Activated naive CD8-positive, alpha-beta T cell treated with anti-CD3 and anti-CD28 coated beads, Interleukin-2, amount 10 ng/mL, durations not matched to agents 7 days and 5 days (primary cell): ENCODE measurements at places on chromosomes 7 and 10. TPM values are rescaled to one million over a fixed set of nuclear protein-coding genes. Genes with fewer than 3 reads are reported as not detected.

DNA sequence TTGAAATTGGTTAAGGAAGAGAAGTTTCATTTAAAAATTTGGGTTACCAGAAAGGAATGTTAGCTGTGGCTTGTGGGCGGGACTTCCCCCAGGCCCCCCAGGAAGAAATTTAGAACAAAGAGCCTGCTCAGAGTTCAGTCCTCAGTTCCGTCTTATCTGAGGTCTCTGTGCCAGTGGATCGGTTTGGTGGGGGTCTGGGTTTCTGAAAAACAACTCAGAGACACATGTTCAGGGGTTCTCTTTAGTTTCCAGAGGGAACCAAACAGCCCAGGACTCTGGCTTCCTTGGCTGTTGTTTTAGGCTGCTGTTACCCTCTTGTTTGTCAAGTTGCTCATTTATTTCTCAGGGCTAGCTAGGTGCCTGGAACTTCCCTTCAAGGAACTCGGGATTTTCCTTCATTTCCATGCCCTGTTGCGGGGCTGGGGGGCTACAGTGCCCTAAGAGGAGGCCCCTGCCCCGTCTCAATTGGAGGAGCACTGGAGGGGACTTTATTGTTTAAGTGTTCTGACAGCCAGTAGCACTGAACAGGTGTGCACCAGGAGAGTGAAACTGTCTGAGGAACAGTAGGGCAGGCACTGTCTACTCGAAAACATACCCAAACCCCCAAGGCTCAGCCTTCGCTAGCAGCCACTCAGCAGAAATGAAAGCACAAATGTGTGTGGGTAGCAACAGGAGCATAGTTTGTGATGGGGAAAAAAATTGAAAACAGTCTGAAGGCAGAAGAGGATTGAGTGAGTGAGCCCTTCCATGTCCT is 59.9 kb downstream of the ALOX5 start:
- H3K27me3 ChIP-seq = no peaks in the 10 kb centered on the region
- peak overlapping the region; percentile 96 for H3K27ac ChIP-seq
- no peak for DNase-seq
- peak overlapping the region; percentile 78 for H3K4me3 ChIP-seq
- H3K36me3 ChIP-seq = peaks cover 22% of the 10 kb centered on the region

SLC26A4 gene
- total RNA-seq = 0.17 TPM

DNA sequence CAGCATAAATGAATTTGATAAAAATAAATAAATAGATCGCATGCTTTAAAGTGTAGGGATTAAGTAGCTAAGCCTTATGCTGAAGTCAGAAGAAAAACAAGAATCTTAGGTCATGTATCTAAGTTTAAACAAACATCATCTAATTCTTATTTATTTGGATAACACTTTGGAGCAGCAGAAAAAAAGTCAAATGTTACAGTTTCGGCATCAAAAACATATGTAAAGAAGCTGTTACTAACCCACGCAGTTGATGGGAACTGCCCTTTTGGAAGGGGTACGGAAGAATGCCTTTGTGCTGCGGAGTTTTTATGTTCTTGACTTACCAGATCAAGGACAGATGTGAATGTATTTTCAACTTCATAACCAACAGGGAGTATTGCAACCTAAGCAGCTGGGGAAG is 37.3 kb upstream of the HABP2 start:
- DNase-seq = no peak
- H3K36me3 ChIP-seq = peaks cover 1% of the 10 kb centered on the region
- H3K27me3 ChIP-seq = peaks cover 14% of the 10 kb centered on the region

GRCh38 chr7:90816511-90817142 is 220.5 kb downstream of the CDK14 start:
- H3K4me3 ChIP-seq = no peak overlapping the region
- no peaks in the 10 kb centered on the region for H3K27me3 ChIP-seq
- no peaks in the 10 kb centered on the region for H3K36me3 ChIP-seq

MUC3A gene
- not detected for total RNA-seq

URGCP gene
- 26.5 TPM for total RNA-seq

DNA sequence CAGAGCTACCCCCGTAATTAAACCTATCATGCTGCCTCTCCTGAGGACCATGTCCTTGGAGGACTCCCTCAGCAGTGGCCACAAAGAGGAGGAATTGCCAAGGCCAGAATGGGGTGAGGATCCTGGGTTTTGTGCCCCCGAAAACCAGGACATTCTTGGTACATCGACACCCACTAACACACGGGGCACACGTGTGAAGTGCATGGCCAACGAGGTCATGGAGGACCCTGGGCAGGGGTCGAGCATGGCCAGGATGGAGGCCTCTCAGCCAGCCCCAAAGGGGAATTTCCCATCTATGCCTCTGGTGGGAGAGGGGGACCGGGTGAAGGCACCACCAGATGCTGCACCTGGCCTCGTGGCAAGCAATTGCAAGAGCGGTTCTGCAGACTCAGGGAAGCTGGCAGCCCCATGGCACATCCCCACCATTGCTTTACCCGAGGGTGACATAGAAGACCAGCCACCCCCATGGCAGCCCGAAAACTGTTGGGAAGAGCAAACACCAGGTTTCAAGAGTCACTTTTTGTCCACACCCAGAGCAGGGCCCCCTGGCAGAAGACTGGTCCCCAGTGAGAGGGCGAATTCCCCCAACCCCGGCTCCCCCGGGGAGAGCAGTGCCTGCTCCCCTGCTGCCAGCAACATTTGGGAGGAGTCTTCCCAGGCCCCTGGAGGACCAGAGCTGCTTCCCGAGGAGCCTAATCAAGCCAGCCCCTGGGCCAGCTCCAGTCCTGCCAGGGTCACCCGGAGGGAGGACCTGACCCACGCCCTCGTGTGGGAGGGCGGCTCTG is 26.4 kb downstream of the C10orf71 start:
- DNase-seq = no peak
- peaks cover 6% of the 10 kb centered on the region for H3K27me3 ChIP-seq
- H3K4me3 ChIP-seq = no peak overlapping the region
- no peak overlapping the region for H3K27ac ChIP-seq
- H3K36me3 ChIP-seq = no peaks in the 10 kb centered on the region

DNA sequence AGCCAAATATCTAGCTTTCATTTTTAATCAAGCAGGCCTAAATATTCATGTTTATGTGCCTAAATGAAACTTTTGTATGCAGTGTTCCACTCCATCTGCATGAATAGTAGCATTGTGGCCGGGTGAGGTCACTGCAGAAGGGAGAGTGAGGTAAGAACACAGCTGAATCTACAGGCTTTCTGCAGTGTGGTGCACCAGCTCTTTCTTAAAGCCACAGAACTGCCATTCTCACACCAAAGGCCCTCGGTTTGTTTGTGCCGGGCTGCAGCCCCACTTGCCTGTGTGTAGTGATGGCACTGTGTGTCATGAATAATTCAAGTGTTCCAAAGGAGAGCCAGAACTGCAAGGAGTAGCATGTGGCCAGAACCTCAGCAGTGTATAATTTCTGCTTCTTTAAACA is 204.1 kb downstream of the TRIL start:
- no peak overlapping the region for H3K4me3 ChIP-seq
- no peak overlapping the region for H3K27ac ChIP-seq
- H3K4me1 ChIP-seq = peaks cover 5% of the 10 kb centered on the region
- no peaks in the 10 kb centered on the region for H3K36me3 ChIP-seq
- H3K27me3 ChIP-seq = peaks cover 2% of the 10 kb centered on the region

GLCCI1 gene
- total RNA-seq = 38.1 TPM

MINDY4 gene
- 1.6 TPM for total RNA-seq

GRCh38 chr7:151592330-151592729 is 72.6 kb upstream of the RHEB start:
- H3K27me3 ChIP-seq = no peaks in the 10 kb centered on the region
- H3K4me3 ChIP-seq = no peak overlapping the region
- no peak overlapping the region for H3K27ac ChIP-seq
- no peak for DNase-seq
- peaks cover 2% of the 10 kb centered on the region for H3K36me3 ChIP-seq
- H3K4me1 ChIP-seq = no peaks in the 10 kb centered on the region

GRCh38 chr10:78964952-78965633 is 103.7 kb upstream of the ZMIZ1 start:
- no peaks in the 10 kb centered on the region for H3K4me1 ChIP-seq
- no peak overlapping the region for H3K4me3 ChIP-seq
- H3K36me3 ChIP-seq = no peaks in the 10 kb centered on the region
- DNase-seq = no peak
- H3K27ac ChIP-seq = no peak overlapping the region

DNA sequence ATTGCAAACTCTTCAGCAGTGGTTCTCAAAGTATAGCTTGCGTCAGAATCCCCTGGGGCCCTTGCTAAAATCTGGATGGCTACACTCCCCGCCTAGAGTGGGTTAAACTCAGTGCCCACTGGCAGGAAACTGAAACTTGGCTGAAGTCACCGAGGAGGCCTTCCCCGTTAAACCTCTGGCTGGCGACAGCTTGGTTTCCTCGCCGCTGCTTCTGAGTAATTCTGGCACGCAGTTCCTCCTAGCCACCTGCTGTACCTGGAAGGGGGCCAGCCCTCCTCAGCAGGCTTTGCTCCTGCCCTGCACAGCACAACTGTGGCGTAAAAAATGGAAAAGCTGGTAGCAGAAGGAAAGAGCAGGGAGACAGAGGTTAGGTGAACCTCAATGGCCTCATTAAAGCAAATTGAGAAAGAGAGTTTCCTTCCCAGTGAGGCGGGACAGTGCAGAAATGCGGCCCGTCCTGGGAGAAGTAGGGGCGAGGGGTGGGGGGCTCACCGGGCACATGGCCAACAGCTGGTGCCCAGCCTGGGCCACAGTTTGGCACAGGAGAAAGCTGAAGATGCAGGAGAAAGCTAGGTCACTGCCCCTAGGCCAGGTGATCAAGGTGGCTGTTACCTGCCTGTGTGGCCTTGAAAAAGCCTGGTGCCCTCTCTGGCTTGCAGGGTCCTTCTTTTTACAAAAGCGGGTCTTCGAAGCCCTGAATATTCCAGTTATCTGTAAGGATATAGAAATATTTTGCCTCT is 46.6 kb downstream of the ALOX5 start:
- DNase-seq = peak; percentile 70
- H3K4me1 ChIP-seq = peaks cover 66% of the 10 kb centered on the region
- H3K27ac ChIP-seq = peak overlapping the region; percentile 98
- H3K36me3 ChIP-seq = peaks cover 13% of the 10 kb centered on the region
- peak overlapping the region; percentile 99 for H3K4me3 ChIP-seq

DNA sequence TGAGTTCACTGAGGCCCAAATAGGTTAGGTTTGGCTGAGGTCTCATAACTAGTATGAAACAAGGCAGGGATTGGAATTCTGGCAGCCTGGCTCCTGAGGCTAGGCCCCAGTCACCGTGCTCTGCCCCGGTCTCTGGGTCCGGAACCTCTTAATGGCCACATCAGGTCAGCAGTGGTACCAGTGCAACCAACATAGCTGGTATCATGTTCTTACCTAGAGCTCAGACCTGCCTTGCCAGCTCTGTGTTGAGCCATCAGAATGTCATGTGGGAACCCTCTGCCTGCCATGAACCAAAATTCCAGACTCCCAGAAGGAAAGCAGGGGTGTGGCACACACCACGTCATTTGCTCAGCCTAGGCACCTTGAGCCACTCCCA is 56.5 kb downstream of the ZNF467 start:
- H3K27me3 ChIP-seq = no peaks in the 10 kb centered on the region
- no peaks in the 10 kb centered on the region for H3K36me3 ChIP-seq
- H3K4me3 ChIP-seq = no peak overlapping the region
- H3K27ac ChIP-seq = no peak overlapping the region
- no peak for DNase-seq
- peaks cover 20% of the 10 kb centered on the region for H3K4me1 ChIP-seq

HTRA1 gene
- total RNA-seq = 0.26 TPM
